ENCODE measurements at places on chromosomes 6 and 20.

DNA sequence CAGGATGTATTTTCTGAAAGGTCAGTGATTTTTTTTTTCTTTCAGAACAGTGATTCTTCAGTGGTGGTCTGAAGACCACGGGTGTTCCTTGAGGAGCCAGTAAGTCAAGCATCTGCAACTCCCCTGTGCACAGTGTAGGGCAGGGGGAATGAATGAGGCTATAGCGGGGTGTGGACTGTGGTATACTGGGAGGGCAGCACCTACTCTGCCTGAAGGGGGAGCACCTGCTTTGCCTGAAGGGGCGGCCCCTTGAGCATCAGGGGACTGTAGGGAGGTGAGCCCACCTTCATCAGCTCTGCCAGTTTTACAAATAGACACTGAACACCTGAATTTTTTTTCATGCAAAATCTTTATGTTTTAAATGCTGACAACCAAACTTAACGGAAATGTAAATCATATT, 77.5 kb upstream of the RIPOR2 start:
- H3K27ac ChIP-seq = no peak overlapping the region
- H3K27me3 ChIP-seq = no peaks in the 10 kb centered on the region
- no peaks in the 10 kb centered on the region for H3K36me3 ChIP-seq
- H3K4me3 ChIP-seq = no peak overlapping the region
- DNase-seq = no peak

GRCh38 chr6:143598466-143599080, 79.2 kb upstream of the PHACTR2 start:
- no peak overlapping the region for H3K4me3 ChIP-seq
- DNase-seq = no peak
- H3K4me1 ChIP-seq = no peaks in the 10 kb centered on the region
- H3K27ac ChIP-seq = no peak overlapping the region
- no peaks in the 10 kb centered on the region for H3K27me3 ChIP-seq

DNA sequence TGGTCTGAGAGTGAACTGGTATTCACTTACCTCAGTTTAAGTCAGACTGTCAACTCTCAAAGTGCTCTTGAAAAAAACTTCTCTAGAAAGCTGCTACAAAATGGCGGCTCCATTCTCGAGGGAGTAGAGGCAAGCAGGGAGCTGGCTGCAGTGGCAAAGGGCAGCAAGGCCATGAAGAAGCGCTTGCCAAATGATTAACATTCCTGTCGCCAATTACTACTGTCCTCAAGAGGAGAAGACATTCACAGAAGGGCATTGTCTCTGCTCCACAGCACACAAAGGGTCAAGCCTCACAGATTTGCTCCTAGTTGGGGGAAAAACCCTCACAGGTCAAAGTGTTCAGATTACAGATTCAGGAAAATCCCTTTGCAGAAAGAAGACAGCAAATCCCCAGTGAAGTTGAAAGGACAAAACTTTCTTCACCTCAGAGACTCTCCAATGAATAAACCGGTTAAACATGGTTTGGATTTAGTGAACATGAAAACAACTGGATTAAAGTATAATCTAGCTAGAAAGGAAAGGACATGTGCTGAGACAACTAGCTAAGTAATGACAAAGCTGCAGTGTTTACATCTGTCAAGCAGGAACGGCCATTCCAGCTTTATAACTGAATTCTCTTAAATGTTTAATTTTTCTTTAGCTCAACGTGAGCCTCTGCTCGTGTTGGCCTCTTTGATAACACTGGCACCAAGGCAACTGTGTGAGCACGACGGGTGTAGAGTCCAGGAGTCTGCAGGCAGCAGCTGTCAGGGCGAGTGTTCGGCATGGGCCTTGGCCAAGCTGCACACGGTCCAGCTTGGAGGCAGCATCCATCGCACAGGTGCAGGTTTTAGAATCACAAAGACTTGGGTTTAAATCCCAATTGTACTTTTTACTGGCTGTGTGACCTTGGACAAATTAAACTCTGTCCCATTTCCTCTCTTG, 37.6 kb downstream of the NR2E1 start:
- no peak for DNase-seq
- no peaks in the 10 kb centered on the region for H3K4me1 ChIP-seq
- no peak overlapping the region for H3K27ac ChIP-seq
- H3K4me3 ChIP-seq = no peak overlapping the region

DNA sequence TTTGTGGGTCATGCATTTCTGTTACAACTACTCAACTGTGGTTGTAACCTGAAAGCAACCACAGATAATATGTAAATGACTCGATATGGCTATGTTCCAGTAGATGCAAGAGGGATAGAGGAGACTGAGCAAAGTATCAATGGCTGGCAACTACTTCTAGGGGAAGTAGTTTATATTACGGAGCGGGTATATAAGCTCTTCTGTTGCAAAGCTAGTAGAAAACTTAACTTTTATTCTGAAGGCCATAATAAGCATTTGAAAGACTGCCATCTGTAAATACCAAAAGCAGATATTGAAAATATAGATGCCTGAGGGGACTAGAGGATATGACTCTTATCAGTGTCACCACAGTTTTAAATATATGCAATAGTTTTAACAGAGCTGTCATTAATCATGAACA, 655.3 kb downstream of the PHF3 start:
- peaks cover 18% of the 10 kb centered on the region for H3K27me3 ChIP-seq
- H3K4me3 ChIP-seq = no peak overlapping the region
- H3K36me3 ChIP-seq = no peaks in the 10 kb centered on the region
- H3K4me1 ChIP-seq = peaks cover 3% of the 10 kb centered on the region
- H3K27ac ChIP-seq = no peak overlapping the region

DNA sequence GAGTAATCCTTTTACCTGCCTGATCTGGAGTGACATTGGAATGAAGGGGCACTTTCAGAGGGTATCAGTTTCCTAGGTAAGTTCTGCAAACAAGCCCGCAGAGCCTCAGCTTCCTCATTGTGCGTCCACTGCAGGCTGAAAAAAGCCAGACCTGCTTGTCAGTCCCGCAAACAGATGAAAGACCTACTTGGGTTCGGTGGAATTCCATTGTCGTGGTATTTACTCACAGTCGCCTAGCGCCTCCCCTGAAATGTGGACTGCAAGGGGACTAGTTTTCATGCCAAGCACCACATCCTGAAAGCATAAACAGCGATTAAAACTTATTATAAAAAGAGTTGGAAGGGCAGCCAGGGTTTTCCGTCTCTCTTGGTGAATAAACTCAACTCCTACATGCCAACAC, 121.5 kb downstream of the PAX1 start:
- no peak for DNase-seq
- H3K4me3 ChIP-seq = no peak overlapping the region
- peaks cover 21% of the 10 kb centered on the region for H3K27me3 ChIP-seq
- H3K27ac ChIP-seq = no peak overlapping the region

DNA sequence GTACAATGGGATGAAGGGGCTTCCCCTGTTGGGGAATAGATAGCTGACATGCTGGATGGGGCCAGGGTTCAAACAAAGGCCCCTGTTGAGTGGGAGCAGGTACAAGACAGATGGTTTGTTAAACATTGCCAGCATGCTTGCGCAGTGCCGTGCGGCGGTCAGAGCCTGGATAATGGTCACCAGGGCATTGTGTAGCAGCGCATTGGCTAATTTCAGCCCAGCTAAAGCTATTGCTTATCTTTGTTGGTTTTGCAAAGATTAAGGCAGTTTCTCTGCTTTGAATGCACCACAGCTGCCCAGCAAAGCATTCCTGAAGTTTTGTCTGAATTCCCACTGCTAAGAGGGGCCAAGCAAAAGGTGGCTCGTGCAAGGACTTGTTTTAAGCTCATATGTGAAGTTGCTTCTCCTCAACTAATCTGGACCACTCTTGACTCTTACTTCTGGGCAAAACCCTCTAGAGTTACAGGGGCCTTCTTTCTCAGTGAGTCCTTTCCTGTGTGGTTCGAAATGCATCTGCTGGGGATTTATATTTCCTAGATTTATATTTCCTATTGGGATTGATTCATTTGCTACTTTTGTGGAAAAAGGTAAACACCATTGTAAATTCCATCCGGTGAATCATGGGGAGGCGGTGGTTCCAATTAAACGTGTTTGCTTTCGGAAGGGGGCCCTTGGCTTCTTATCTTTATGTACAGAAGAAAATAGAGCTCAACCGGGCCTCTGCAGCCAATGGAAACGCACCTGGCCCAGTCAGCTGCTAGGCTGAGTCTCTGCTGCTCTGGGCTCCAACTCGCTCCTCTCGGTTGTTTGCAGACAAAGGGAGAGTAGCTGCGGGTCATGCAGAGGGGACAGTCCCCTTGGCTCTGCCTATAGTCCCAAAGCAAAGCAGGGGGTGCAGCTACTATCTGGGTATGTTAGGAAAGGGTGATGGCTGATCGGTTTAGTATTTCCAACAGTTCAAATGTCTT, 72.1 kb downstream of the FOXA2 start:
- no peaks in the 10 kb centered on the region for H3K36me3 ChIP-seq
- peaks cover 9% of the 10 kb centered on the region for H3K27me3 ChIP-seq
- no peaks in the 10 kb centered on the region for H3K4me1 ChIP-seq
- no peak overlapping the region for H3K27ac ChIP-seq

GRCh38 chr20:24783631-24784492, 165.2 kb upstream of the CST7 start:
- peaks cover 29% of the 10 kb centered on the region for H3K4me1 ChIP-seq
- no peak overlapping the region for H3K4me3 ChIP-seq
- DNase-seq = no peak
- no peaks in the 10 kb centered on the region for H3K27me3 ChIP-seq

DNA sequence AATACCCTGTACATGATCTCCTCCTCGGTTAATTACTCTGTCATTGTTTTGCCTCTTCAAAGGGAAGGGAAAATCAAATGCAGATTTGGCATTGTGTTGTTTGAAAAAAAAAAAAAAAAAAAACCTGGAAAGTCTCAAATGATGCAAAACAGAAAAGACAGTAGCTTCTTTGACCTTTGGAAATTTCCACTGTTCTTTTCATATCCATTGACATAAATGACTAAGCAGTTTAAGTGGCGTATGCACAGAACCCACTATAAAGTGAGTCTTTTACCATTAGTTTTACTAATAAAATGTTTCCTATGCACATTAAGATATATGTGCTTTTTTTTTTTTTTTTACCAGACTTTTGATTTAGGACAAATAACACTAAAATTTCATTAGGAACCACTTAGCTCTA, 704.3 kb downstream of the TFAP2A start:
- H3K4me3 ChIP-seq = no peak overlapping the region
- H3K4me1 ChIP-seq = peaks cover 8% of the 10 kb centered on the region
- DNase-seq = no peak
- H3K36me3 ChIP-seq = no peaks in the 10 kb centered on the region
- no peak overlapping the region for H3K27ac ChIP-seq
- no peaks in the 10 kb centered on the region for H3K27me3 ChIP-seq

Data from A673 (cell line).